ENCODE measurements at places on chromosomes 2 and 18. TPM values are rescaled to one million over a fixed set of nuclear protein-coding genes. Genes with fewer than 3 reads are reported as not detected.

- no peaks in the 10 kb centered on the region for H3K27me3 ChIP-seq
- no peak overlapping the region for H3K4me3 ChIP-seq
- H3K27ac ChIP-seq, result peak overlapping the region; percentile 14
- H3K4me1 ChIP-seq, result peaks cover 4% of the 10 kb centered on the region
These were observed 46.3 kb downstream of the PTPN2 start for GRCh38 chr18:12837747-12838146.

The ABCA12 gene
- 1.4 TPM for polyA plus RNA-seq

- no peaks in the 10 kb centered on the region for H3K27me3 ChIP-seq
- H3K4me1 ChIP-seq, result no peaks in the 10 kb centered on the region
- H3K36me3 ChIP-seq, result no peaks in the 10 kb centered on the region
- H3K27ac ChIP-seq, result no peak overlapping the region
- DNase-seq, result no peak
These were observed 65.2 kb upstream of the MGAT4A start for GRCh38 chr2:98795891-98796676.

GRCh38 chr2:217462121-217462520 lies 540.7 kb downstream of the TNS1 start:
- H3K4me3 ChIP-seq, result no peak overlapping the region
- DNase-seq, result no peak
- H3K27me3 ChIP-seq, result no peaks in the 10 kb centered on the region
- H3K36me3 ChIP-seq, result no peaks in the 10 kb centered on the region

GRCh38 chr2:175103191-175103590 lies 64.8 kb downstream of the ATF2 start:
- H3K4me3 ChIP-seq, result no peak overlapping the region
- DNase-seq, result no peak
- H3K4me1 ChIP-seq, result no peaks in the 10 kb centered on the region
- H3K27me3 ChIP-seq, result no peaks in the 10 kb centered on the region
- no peaks in the 10 kb centered on the region for H3K36me3 ChIP-seq

DNA sequence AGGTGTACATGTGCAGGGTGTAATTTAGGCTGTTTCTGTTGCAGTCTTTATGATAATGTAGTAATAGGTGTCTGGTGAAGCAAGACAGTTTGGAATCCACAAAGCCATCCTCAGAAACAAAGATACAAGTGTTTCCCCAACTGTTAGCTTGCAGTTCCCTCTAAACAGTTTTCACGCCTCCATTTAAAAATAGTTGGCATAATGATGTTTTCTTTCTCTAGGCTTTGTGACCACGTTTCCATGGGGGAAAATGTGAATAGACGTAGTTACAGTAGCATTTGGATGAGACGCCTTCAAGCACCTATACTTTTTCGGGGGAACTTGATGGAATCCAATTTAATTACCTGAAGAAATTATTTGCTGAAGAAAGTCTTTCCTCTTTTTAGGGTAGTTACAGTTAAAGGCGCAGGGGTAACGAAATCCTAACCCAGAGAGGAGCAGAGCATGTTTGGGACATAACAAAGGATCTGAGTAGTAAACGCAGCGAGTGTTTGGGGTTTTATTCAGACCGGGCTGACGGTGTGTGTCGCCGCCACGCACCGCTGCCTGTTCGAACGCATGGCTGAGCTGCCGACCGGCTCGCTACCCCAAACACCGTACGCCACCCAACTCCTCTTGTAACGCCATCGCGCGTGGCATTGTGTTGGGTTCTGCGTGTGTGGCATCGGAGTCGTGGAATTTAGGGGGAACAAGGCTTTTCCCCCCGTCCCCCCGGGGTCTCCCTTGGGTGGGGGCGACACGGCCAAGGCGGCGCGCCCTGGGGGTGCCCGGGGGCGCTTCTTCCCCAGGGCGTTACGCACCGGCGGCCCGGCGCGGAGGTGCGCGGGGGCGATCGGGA lies 681 bp upstream of the NRP2 start:
- DNase-seq, result no peak
- peaks cover 8% of the 10 kb centered on the region for H3K4me1 ChIP-seq
- H3K36me3 ChIP-seq, result no peaks in the 10 kb centered on the region
- no peaks in the 10 kb centered on the region for H3K27me3 ChIP-seq
- peak overlapping the region; percentile 19 for H3K27ac ChIP-seq

- no peaks in the 10 kb centered on the region for H3K36me3 ChIP-seq
- DNase-seq, result peak; percentile 8
- H3K27ac ChIP-seq, result no peak overlapping the region
- H3K4me3 ChIP-seq, result no peak overlapping the region
These were observed 71.0 kb downstream of the PXDN start for GRCh38 chr2:1673160-1673944.

- H3K27ac ChIP-seq, result no peak overlapping the region
- H3K4me3 ChIP-seq, result no peak overlapping the region
- DNase-seq, result no peak
- H3K4me1 ChIP-seq, result no peaks in the 10 kb centered on the region
- H3K36me3 ChIP-seq, result no peaks in the 10 kb centered on the region
These were observed 279.8 kb downstream of the TNS1 start for GRCh38 chr2:217722883-217723472.

DNA sequence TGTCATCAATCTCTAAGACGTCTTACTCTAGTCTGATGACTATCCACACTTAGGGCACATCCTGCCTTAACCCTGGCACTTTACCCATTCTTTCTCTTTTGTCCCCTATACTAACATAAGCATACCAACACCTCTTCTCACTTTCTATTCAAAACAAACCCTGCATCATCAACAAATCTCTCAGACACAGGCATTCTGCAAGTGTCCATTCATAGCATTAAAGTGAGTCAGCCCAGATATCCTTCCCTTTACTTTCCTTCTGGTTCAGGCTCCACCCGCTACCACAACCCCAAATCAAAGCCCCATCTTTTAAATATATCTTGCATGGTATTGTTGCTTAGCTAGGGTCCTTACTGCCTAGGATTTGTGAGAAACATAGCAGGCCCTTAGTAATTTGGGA lies 3.8 kb downstream of the GRB14 start:
- no peaks in the 10 kb centered on the region for H3K27me3 ChIP-seq
- H3K36me3 ChIP-seq, result no peaks in the 10 kb centered on the region
- H3K4me1 ChIP-seq, result no peaks in the 10 kb centered on the region

- H3K4me1 ChIP-seq, result no peaks in the 10 kb centered on the region
- no peaks in the 10 kb centered on the region for H3K27me3 ChIP-seq
- DNase-seq, result no peak
- H3K4me3 ChIP-seq, result no peak overlapping the region
- no peaks in the 10 kb centered on the region for H3K36me3 ChIP-seq
These were observed 76.2 kb upstream of the STAM2 start for GRCh38 chr2:152251811-152252210.

DNA sequence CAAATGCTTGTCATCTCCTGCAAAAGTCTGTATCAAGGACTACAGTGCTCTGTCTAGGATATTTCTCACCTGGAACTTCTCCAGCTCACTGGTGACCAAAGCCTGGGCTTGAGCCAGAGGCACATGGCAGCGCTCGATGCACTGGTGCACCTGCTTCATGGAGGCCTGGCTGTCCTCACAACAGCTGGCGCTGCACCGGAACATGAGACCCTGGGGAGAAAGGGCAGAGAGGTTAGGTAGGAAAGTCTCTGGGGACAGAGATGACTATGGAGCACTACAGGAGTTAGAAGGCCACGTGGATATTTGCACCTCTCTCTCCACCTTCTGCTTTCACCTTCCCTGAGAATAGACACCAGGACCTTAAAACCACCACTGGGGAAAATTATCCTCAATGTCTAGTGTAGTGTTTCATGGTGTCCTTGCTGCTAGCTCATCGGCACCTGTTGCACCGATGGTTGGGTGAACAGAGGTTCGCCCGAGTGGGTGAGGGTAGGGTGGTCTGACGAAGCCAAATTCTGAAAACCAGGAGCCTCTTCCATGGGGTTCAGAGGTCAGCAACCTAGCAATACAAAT lies 1.0 kb downstream of the FAM136A start:
- peak overlapping the region; percentile 97 for H3K4me3 ChIP-seq
- no peaks in the 10 kb centered on the region for H3K4me1 ChIP-seq
- peak overlapping the region; percentile 78 for H3K27ac ChIP-seq
- H3K36me3 ChIP-seq, result no peaks in the 10 kb centered on the region

The SLC38A11 gene
- 0.58 TPM for polyA plus RNA-seq

DNA sequence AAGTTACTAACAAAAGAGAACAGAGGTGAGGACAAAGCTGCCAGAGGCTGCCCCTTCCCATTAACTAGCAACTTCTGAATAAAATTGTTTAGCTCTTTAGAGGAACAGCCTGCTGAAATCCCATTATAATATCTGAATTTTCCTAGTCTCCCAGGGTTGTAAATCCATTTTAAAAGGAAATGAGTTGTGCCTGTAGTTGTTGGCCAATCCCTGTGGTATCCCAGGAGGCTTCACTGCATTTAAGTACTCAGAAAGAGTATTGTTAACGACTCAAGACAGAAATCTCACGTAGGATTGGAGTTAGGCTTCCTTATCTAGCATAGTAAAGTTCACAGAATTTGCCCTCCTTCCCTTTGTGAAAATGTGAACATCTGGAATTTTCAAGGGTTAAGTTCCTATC lies 8.9 kb downstream of the LAPTM4A start:
- no peak for DNase-seq
- H3K4me1 ChIP-seq, result peaks cover 33% of the 10 kb centered on the region
- peak overlapping the region; percentile 15 for H3K27ac ChIP-seq
- no peak overlapping the region for H3K4me3 ChIP-seq
- no peaks in the 10 kb centered on the region for H3K27me3 ChIP-seq

GRCh38 chr2:98743835-98744234 lies 12.9 kb upstream of the MGAT4A start:
- no peak overlapping the region for H3K27ac ChIP-seq
- H3K4me3 ChIP-seq, result no peak overlapping the region
- no peaks in the 10 kb centered on the region for H3K4me1 ChIP-seq
- no peaks in the 10 kb centered on the region for H3K36me3 ChIP-seq
- no peak for DNase-seq
- no peaks in the 10 kb centered on the region for H3K27me3 ChIP-seq

The RAD51AP2 gene
- polyA plus RNA-seq, result 2.7 TPM

GRCh38 chr18:44680273-44681075 lies at the start of gene SETBP1:
Gene SETBP1, plus strand, starts transcription at chr18:44680888. Its CDS starts 20,459 bp downstream, at chr18:44701347.
- peak; percentile 77 for DNase-seq
- no peaks in the 10 kb centered on the region for H3K36me3 ChIP-seq
- no peaks in the 10 kb centered on the region for H3K27me3 ChIP-seq
- H3K4me3 ChIP-seq, result peak within 1 kb of the TSS; percentile 72

DNA sequence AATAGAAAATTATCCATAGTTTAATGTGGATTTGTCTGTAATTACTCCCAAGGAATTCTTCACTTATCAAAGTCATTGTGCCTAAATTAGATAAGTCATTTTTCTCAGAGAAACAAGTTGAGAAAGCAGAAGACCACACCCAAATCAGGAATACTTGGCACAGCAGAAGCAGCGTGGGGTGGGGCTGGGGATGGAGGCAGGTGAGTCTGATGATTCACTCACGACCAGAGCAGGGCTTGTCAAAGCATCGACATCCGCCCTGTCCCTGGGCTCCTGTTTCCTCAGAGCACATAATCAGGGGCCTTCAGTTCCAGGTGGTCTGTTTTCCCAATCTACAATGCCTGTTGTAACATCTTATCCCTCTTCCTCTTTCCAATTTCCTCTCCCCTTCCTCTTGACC lies 31.5 kb upstream of the COLEC12 start:
- no peaks in the 10 kb centered on the region for H3K36me3 ChIP-seq
- no peaks in the 10 kb centered on the region for H3K27me3 ChIP-seq
- H3K4me3 ChIP-seq, result no peak overlapping the region
- H3K4me1 ChIP-seq, result no peaks in the 10 kb centered on the region

DNA sequence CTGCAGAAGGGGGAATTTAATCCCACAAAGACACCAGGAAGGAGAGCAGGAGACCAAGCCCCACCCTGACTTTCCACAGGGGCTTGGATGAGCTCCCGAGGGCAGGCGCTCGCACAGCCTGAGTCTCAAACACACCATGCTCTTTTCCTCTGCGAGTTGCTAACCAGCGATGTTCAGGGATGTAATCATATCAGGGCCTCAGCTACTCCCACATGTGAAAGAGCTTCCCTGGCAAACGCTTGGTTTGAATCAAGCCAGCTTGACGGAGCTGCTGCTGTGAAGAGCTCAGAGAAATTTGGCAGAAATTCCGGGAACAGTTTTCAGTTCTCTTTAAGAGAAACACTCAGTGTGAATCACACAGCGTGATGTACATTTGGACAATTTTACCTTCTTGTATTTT lies 385.8 kb downstream of the GALR1 start:
- H3K4me1 ChIP-seq, result no peaks in the 10 kb centered on the region
- DNase-seq, result peak; percentile 73
- no peaks in the 10 kb centered on the region for H3K27me3 ChIP-seq
- no peaks in the 10 kb centered on the region for H3K36me3 ChIP-seq
- H3K4me3 ChIP-seq, result no peak overlapping the region
- H3K27ac ChIP-seq, result no peak overlapping the region

- H3K36me3 ChIP-seq, result no peaks in the 10 kb centered on the region
- DNase-seq, result no peak
- no peaks in the 10 kb centered on the region for H3K27me3 ChIP-seq
- H3K4me3 ChIP-seq, result no peak overlapping the region
- no peak overlapping the region for H3K27ac ChIP-seq
These were observed 2096.3 kb upstream of the CELF4 start for GRCh38 chr18:39661856-39662366.

GRCh38 chr2:144328938-144329337 lies 191.0 kb downstream of the ZEB2 start:
- no peaks in the 10 kb centered on the region for H3K27me3 ChIP-seq
- no peak for DNase-seq
- no peaks in the 10 kb centered on the region for H3K36me3 ChIP-seq

DNA sequence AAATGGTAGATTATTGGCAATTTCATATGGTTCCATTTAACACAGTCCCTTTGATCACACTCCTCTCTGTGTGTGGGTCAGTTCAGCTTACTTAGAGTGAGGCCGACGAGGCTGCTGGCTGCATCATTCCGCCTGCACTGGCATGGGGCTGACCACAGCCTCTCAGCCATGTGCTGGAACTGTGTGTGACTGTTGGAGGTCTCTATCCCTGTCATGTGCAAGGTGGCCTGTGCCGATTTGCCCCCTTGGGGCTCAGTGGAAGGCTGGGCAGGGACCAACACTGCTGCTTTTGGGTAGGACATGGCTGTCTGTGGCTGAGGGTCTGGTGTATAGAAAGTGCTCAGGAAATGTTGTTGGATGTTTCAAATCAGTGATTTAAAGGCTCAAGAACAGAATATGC lies 454.0 kb upstream of the HS6ST1 start:
- H3K27ac ChIP-seq, result no peak overlapping the region
- no peaks in the 10 kb centered on the region for H3K4me1 ChIP-seq
- no peaks in the 10 kb centered on the region for H3K36me3 ChIP-seq
- no peak for DNase-seq
